ENCODE measurements at places on chromosomes 7 and 10. TPM values are rescaled to one million over a fixed set of nuclear protein-coding genes. Genes with fewer than 3 reads are reported as not detected.

- DNase-seq, result no peak
These were observed 174.2 kb downstream of the PLXNA4 start for GRCh38 chr7:132402096-132402495.

The MCM7 gene
- total RNA-seq, result 31.6 TPM

- DNase-seq, result no peak
These were observed 258.8 kb downstream of the THSD7A start for GRCh38 chr7:11573128-11573750.

GRCh38 chr7:66303454-66304155 lies 98.5 kb downstream of the TPST1 start:
- DNase-seq, result no peak

The CYP2C19 gene
- 0.15 TPM for total RNA-seq

- no peak for DNase-seq
These were observed 536.0 kb upstream of the STEAP1 start for GRCh38 chr7:89618274-89618673.

GRCh38 chr7:84317536-84317935 lies 122.9 kb upstream of the SEMA3A start:
- DNase-seq, result no peak

The CHN2 gene
- 4.2 TPM for total RNA-seq

GRCh38 chr7:96997512-96998032 lies 7.8 kb upstream of the DLX6 start:
- no peak for DNase-seq

GRCh38 chr7:151830121-151830830 lies 46.6 kb downstream of the PRKAG2 start:
- DNase-seq, result no peak

The EIF3A gene
- total RNA-seq, result 226 TPM

The KCP gene
- 0.08 TPM for total RNA-seq

DNA sequence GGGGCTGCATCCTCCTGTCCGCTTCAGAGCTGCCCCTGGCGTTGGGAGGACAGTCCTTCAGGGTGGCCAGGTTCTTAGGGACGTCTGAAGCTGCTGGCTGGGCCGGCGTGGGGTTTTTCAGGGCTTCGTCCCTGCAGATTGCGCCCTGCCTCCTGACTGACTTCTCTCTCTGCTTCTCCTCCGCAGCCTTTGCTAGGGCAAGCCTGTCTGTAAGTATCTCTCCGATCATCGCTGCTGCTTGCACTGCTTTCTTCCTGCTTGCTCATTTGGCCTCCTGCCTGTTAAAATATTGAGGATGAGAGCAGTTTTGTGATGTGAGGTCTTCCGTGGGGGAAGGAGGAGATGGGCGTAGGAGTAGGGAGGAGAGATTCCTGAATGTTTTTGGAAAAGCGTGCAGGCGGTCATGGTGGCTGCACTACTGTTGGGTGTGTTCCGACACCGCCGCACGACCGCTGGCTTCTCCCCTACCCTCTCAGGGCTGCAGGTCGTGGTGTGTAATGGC lies 25.3 kb downstream of the PFKFB3 start:
- no peak for DNase-seq

- DNase-seq, result no peak
These were observed 6.3 kb downstream of the IQCE start for GRCh38 chr7:2564970-2565540.

DNA sequence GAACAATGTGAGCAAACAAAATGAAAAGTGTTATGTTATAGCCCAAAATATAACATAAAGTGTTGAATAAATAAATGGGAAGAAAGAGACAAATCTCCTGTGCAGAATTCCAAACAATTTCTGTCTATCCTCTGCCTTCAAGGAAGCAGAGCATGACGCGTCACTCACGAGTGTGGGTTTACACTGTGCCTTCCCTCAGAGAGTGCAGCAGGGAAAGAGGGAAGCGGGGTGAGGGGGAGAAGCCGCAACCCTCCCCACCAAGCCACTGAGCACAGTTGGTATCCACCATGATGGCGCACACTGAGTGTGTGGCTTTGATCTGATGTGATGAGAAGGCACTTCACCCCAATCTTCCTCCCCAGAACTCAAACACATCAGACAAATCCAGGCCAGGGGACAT lies 74.8 kb downstream of the PTPRN2 start:
- DNase-seq, result no peak

GRCh38 chr7:29270594-29271318 lies 76.2 kb downstream of the CHN2 start:
- DNase-seq, result no peak

DNA sequence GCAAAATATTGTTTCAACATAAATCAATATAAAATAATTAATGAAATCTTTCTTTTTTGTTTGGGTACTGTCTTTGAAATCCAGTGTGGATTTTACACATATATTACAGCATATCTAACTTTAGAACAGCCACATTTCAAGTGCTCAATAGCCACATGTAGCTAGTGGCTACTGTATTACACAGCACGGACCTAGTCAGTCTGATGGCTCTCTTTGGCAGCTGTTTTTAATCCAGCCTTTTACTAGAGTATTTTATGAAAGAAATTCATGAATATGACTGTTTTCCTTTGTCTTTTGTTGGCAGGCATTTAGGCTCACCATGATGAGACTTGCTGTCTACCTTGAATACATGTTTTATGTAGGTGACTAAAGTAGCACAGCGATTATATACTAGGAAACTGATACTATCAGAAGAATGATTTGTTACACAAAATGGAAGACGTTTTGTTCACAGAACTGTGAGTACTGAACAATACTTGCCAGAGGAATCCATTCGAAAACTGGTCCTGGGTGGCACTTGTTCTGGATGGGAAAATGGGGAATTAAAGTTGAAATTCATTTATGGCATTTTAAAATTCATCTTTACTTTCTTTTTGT lies 386.7 kb downstream of the PHTF2 start:
- DNase-seq, result no peak

The OR2A42 gene
- total RNA-seq, result not detected
